AG04450 (cell line): ENCODE measurements at places on chromosomes 4 and X.
A peak's percentile ranks its signal among the peaks of the same experiment; 100 is the strongest.

- no peak for DNase-seq
Observed at GRCh38 chr4:6178757-6179156, 21.6 kb downstream of the JAKMIP1 start.

DNA sequence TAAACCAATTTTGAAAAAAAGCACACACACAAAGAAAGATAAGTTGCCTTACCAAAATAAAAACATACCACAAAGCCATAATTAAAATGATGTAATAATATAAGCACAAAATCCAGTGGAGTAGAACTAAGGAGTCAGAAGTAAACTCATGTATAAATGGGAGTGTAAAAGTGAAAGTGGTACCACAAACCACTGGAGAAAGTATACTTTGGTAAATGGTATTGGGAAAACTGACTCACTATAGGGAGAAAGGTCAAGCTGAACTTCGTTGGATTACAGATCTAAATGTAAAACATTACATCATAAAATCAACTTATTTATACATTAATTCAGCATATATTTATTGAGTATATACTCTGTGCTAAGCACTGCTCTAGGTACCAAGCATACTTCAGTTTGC lies 46.3 kb upstream of the HHIP start:
- no peak for DNase-seq

GRCh38 chr4:86500527-86500926 lies 93.6 kb upstream of the PTPN13 start:
- DNase-seq = no peak

DNA sequence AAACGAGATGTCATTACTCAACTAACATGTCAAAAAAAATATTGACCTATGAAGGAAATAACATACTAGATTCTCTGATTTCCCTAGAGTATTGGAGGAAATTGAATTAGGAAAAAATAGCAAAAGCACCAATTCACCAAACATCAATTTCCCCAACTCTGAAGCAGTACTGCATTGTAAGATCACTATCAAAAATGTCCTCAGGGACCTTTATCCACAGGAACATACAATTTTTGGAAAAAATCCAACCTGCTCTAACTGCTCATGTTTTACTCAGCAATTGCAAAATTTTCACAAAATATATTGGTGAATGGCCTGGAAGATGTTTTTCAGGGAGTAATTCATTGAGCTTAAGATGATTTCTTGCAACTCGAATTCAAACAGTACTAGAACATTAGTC lies 239.0 kb upstream of the GIMD1 start:
- no peak for DNase-seq

DNA sequence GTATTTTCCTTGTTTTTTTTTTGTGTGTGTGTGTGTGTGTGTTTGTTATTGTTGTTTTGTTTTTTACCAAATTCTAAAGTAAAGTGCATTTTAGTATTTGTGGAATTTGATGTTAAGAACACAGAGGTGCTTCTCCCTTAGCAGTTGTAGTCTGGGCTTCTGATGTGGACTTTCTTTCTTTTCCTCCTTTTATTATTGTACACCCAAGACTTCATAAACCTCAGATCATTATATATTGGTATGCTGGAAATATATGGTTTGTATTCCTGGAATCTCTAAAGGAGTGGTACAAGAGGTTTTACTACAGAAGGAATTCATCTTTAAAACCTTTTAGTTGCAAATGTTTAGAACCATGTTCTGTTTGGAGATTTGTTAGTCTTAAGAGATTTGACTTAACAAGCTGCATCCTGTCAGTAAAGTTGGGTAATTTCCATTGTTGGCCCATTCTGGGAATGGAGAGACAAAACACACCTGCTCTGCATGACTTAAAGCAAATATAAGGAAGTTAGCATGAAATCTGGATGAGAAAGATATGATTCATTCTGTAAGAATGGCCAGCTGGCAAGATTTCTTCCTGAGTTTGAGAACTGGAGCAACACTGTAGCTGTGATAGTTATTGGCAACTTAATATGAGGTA lies 64.0 kb downstream of the SMAD1 start:
- DNase-seq = peak; percentile 95

- DNase-seq = no peak
Observed at GRCh38 chrX:15373976-15374375, 10.2 kb downstream of the VEGFD start.

- no peak for DNase-seq
Observed at GRCh38 chr4:1765409-1766072, 27.6 kb upstream of the FGFR3 start.

GRCh38 chr4:189001283-189001970 lies 862.2 kb downstream of the TRIML1 start:
- DNase-seq = no peak

GRCh38 chr4:82630079-82630478 lies 68.3 kb upstream of the TMEM150C start:
- DNase-seq = no peak

GRCh38 chr4:143358923-143359643 lies 22.4 kb downstream of the GAB1 start:
- no peak for DNase-seq

DNA sequence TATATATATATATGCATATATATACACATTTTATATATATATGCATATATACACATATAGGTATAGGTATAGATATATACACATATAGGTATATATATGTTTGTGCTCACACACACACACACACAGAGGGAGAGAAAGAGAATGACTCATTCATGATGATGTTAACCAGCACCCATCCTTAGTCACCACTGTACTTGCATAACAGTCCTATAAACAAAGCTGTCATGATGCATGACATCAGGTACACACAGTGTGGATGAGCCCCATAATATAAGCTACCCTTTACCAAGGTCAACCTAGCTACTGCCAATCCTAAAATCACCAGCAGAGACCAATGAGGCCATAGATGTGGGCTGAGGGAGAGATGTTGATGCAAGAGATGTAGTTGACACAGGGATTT lies 1408.0 kb downstream of the RAPGEF2 start:
- no peak for DNase-seq

GRCh38 chr4:117770269-117771102 lies 263.8 kb upstream of the NDST3 start:
- DNase-seq = no peak

DNA sequence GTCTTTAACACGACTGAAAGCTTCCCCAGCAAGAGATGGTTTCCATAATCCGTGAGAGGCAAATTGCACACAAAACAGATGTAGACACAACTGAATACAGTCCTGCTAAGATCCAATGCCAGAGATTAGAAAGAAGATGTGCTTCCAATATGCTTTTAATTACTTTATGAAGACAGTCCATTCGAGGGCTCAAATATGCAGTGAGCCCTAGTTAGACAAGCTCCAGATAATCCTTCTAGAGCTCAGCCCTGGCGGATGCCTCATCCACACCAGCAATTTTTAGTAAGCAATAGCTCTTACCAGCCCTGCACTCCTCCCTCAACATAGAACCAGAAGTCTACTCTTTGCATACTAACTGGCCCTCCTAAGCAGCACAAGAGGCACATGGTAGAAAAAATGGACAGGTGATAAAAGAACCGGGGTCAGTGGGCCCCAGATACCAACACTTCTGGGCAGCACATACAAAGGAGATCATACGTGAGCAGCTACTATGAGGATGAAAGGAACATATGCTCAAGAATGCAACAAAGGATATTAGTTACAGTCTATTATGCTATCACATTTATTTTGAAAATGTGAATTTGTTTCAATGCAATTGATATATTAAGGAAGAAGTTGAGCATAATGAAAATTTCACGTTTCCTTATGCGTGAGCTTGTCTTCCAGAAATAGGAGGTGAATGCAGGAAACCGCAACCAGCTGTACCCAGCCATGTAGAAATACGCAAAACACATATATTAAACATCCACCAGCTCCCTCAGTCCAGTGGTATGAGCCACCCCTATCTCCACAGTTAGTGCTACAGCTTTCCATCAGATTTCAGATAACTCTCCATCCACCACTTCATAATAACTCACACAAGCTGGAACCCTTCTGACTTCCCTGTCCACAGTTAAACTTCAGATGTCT lies 34.3 kb downstream of the GPC4 start:
- no peak for DNase-seq

GRCh38 chrX:48937054-48937907 lies 18.5 kb upstream of the PIM2 start:
- DNase-seq = no peak

- DNase-seq = no peak
Observed at GRCh38 chr4:87026800-87027495, 92.1 kb downstream of the AFF1 start.

GRCh38 chr4:1192091-1192492 lies 19.7 kb upstream of the SPON2 start:
- peak; percentile 95 for DNase-seq

- no peak for DNase-seq
Observed at GRCh38 chr4:112185740-112186670, 40.8 kb downstream of the FAM241A start.
